ENCODE measurements at places on chromosomes 11 and 22. TPM values are rescaled to one million over a fixed set of nuclear protein-coding genes. Genes with fewer than 3 reads are reported as not detected.

Gene MISFA
- total RNA-seq: 2.4 TPM

Gene TEX12
- not detected for total RNA-seq

Gene PRRG4
- total RNA-seq: 1.2 TPM

Gene BIK
- 10.0 TPM for total RNA-seq

Gene OSM
- total RNA-seq: not detected

Gene SMIM35
- total RNA-seq: not detected

Gene NFRKB
- 37.4 TPM for total RNA-seq

Gene ARHGAP20
- total RNA-seq: not detected

Gene SLC37A4
- total RNA-seq: 10.0 TPM

Gene ZNF202
- 15.6 TPM for total RNA-seq

All from MCF 10A (cell line).